T-helper 1 cell (primary cell): ENCODE measurements at places on chromosomes 5 and 9.

DNA sequence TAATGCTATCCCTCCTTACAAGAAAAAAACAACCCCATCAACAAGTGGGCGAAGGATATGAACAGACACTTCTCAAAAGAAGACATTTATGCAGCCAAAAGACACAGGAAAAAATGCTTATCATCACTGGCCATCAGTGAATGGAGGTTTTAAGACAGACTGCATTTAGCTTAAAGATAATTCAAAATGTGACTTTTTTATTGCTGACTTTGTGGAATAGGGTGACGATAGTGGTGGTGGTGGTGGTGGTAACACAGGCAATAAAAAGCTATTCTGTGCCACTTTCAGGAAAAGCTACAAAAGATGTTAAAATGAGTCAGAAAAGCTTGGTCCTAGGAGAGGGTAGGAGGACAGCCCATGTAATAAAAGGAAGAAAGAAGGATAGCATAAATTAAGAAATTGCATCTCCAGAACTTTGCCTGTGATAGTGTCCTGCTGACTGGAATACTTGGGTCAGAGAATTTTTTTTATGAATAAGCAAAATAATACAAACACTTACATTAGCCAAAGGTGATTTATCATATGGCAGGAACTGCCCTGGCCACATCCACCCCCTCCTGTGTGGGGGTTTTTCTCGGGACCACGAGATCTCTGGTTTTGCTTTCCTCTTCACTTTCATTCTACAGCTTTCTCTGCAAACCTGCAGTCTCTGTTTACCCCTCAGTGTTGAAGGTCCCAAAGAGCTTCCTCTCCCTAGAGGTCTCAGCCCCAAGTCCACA lies 186.7 kb downstream of the DRD1 start:
- no peak for DNase-seq

DNA sequence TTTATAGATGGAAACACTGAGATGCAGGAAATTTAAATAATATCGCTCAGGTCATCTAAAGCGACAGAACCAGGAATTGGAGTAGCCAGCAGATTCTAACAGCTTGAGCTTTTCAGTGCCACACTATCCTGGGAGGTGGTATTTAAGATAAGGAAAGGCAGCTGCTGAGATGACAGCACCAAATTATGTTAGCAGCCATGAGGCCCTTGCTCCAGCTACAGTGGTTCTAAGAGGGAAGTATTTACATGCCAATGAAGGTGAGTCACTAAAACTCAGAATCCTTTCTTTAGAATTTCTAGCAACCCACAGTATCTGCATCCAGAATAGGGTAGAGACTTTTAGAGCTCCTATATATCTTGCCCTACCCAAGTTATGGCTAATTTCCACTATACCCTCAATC lies 127.0 kb upstream of the VLDLR start:
- no peak for DNase-seq

GRCh38 chr5:36447776-36448175 lies 146.1 kb upstream of the RANBP3L start:
- DNase-seq = no peak

GRCh38 chr5:97006454-97007060 lies 70.7 kb downstream of the LNPEP start:
- DNase-seq = no peak

DNA sequence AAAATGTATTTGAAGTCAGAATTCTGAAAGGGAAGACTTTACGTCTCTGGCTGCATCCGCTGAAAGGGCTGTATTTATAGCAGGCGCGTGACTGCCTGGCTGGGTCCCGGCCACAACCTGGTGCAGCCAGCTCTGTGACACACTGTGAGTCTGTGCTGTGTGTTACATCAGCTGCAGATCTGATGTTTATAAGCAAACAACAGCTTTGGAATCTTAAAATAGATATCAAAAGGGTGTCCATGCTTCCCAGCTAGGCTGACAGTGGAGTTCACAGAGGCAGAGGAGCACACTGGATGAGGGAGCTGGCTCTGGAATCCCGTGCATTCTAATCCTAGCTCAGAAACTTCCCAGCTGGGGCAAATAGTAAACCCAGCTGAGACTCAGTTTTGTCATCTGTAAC lies 433.4 kb upstream of the BRINP1 start:
- no peak for DNase-seq

DNA sequence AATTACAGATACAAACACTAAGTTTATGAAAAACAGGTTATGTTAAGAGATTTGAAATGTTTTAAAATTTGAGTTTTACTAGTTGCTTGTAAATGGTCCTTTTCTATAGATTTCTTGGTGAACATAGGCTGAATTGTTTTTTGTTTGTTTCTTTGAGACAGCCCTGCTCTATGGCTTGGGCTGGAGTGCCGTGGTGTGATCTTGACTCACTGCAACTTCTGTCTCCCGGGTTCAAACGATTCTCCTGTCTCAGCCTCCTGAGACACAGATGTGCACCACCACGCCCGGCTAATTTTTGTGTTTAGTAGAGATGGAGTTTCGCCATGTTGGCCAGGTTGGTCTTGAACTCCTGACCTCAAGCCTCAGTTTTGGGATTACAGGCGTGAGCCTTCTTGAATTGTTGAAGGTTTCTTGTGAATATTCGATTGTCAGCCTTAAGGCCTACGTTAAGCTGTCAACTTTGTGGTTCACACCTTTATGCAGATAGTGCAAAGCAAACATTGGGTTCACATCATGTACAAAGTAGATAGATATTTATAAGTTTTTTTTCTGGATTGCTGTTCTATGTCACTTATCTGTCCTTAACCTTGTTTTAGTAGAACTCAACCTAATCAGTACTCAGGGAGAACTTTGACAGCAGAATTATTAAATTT lies 26.2 kb downstream of the UHRF2 start:
- DNase-seq = no peak

DNA sequence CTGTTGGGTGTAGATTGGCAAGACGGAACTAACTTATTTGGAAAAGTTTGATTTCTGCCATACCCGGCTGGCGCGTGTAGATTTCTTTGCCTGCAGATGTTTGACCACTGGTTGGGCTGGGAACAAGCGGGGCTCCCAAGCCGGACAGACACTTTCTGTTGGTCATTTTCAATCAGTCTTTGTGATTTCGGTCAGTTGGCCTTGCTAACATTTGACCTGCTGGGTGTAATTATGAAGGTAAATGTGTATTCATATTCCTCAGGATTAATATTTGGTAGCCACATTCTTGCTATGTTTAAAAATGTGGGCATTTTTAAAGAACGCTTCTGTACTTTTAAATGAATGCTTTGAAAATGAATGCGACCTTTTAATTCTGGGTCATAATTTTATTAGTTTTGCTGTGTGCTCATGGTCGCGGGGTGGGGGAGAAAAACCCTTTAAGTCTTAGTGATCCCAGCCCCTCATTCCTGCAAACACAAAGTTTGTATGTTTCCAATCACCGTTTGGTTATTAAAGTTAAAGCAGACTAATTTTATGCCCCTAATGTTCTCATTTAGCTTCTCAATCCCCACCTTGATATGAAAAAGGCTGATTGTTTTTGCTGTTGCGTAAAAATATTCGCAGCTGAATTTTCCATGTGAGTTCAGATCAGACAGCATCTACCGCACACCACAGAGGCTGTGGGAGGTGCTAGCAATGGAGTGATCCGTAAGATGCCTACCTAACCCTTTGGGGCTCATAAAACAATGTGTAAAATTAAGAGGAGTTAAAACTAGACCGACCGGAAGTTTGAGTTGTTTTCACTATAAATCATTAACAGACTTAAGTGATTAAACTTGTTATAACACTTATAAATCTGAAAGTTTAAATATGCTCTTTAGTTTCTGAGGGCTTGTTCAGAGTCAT lies 1.5 kb downstream of the RASGRF2 start:
- no peak for DNase-seq

GRCh38 chr9:27333241-27334052 lies 36.5 kb upstream of the EQTN start:
- no peak for DNase-seq

- no peak for DNase-seq
Measured at GRCh38 chr9:88694625-88695024, 159.6 kb downstream of the NXNL2 start.

DNA sequence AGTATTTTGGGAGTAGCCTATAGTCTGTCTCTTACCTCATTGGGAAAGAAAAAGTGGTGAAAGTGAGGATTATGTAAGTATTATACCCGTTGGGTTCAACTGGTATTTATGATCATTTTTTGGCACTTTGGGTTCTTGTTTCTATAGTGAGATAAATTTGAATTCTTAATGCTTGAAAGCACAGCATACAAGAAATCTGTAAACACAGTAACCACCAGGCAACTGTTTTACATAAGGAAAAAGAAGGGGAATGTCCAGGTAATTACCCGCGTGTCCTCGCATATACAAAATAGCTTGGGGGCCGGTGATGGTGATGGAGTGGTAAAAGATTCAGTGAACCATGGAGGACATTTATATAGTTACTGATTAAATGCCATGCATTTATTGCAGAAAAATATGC lies 60.5 kb downstream of the BASP1 start:
- no peak for DNase-seq

DNA sequence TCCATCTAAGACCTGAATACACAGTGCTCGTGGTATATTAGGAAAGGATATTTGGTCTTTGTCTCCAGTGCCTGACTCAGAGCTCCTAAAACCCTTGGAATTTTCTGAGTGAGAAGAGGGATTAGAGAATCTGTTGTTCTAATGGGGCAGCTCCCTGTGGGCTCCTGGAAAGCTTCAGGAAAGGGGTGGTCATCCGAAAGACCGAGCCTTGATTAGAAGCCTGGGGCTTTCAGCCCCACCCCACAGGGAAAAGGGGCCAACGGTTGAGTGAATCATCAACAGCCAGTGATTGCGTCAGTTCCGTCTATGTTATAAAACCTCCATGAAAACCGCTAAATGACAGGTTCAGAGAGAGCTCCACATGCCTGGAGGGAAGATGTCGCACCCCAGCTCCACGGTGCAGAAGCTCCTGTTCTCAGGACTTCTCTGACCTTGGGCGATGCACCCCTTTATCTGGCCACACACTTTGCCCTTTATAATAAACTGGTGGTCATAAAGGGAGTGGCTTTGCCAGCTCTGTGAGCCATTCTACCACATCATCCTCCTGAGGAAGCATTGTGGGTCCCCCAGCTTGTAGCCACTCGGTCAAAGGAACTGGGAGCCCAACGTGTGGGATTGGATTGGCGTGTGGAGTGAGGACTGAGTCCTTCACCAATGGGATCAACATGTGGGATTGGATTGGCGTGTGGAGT lies 71.0 kb upstream of the ICE1 start:
- no peak for DNase-seq

GRCh38 chr5:86880785-86881492 lies 263.2 kb downstream of the COX7C start:
- peak; percentile 67 for DNase-seq

DNA sequence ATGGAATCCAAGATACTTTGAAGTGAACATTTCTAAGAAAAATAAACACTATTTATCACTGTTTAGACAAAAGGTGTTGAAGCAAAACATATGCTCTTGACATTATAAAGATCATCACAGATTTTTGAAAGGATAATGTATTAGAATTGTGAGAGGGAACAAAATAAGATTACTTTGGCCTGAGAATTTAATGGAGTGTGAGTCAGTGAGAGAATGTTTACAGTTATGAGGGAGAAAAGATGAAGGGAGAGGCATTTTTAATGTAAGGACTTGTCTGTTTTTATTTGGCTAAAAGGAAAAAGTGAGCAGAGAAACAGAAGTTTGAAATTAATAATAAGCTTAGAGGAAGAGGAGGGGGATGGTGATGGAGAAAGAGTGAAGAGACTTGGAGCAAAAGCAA lies 1010.1 kb downstream of the EFNA5 start:
- no peak for DNase-seq

- DNase-seq = no peak
Measured at GRCh38 chr9:14205463-14205862, 108.5 kb downstream of the NFIB start.

GRCh38 chr5:138033386-138033808 lies 518 bp upstream of the FAM13B start:
- no peak for DNase-seq

- DNase-seq = no peak
Measured at GRCh38 chr5:157109744-157110143, 900 bp upstream of the HAVCR2 start.

GRCh38 chr5:59608745-59609144 lies 284.8 kb downstream of the PDE4D start:
- DNase-seq = no peak

GRCh38 chr5:73067213-73067612 lies 53.2 kb upstream of the TMEM171 start:
- DNase-seq = no peak

GRCh38 chr9:125883565-125884217 lies 136.5 kb downstream of the PBX3 start:
- DNase-seq = no peak

GRCh38 chr9:114465417-114465816 lies 39.9 kb downstream of the WHRN start:
- no peak for DNase-seq

- DNase-seq = no peak
Measured at GRCh38 chr9:124297551-124297901, 39.8 kb downstream of the NEK6 start.
